ENCODE measurements at places on chromosomes 4 and X.

GRCh38 chr4:107304699-107305286 is 268.7 kb upstream of the DKK2 start:
- no peak for DNase-seq

- DNase-seq: no peak
Measured at GRCh38 chrX:75623535-75623934, 100.7 kb upstream of the ZDHHC15 start.

- DNase-seq: no peak
Measured at GRCh38 chr4:123577225-123577906, 180.8 kb downstream of the SPRY1 start.

- DNase-seq: no peak
Measured at GRCh38 chr4:65667506-65668041, 2.7 kb downstream of the EPHA5 start.

DNA sequence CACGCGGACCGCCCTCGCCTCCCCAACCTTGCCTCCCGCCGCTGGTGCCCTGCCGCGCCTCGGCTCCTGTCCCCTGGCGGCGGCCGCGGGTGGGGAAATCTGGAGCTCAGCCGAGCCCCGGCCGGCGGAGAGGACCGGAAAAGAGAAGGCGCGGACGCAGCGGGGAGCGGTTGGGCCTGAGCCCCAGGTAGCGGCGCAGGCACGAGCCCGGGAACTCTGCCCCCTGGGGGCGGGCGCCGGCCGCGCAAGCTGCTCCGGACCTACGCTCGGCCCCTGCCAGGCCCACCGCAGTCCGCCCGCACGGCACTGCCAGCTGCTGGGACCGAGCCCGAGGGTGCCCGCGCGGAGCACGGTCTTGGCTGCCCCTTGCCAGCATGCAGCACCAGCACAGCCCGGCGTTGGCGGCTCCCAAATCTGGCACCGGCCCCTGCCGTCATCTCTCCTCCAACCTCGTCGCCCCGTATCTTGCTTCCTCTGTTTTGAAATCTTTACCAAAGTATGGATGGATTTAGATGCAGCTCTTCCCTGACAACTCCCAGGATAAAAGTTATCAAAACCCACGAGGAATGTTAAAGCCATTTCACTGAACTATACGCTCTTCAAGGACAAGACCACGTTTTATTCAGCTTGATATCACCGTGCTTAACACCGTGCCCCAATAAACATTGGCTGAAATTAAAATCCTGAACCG is at the start of gene PRSS12:
Gene PRSS12 (minus strand): TSS at position 161 of the 691 bp plus-strand sequence. CDS start 283 bp downstream, outside the sequence.
- peak; percentile 43 for DNase-seq

GRCh38 chr4:7761312-7761711 is 178.3 kb downstream of the AFAP1 start:
- no peak for DNase-seq

All from brain microvascular endothelial cell (primary cell).